Cortex of kidney (tissue), 1 donor: ENCODE measurements at places on chromosomes 13 and 19.

- DNase-seq, result no peak
These were observed 9.3 kb upstream of the CEACAM3 start for GRCh38 chr19:41787055-41787454.

DNA sequence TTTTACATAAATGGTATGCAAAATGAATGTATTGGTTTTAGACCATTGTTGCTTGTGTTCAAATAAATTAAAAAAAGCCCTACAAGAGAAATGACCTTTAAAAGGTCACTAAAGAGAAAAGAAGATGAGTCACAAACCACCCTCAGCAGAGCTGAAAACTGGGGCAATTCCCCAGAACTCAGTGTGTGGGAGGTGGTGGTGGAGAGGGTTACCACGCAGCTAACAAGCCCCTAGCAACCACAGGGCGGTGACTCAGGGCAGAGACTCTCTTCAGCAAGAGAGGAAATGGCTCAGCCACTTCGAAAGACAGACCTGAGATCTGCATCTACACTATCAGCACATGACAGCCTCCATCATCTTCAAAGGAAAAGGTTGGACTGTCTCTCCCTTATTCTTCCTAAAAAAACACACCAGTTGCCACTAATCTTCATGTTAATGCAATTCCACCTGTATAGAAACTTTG, 29.4 kb upstream of the NDFIP2 start:
- DNase-seq, result no peak

GRCh38 chr19:44689290-44690130, 9.4 kb upstream of the CEACAM16 start:
- no peak for DNase-seq

GRCh38 chr19:48350856-48351255, 12.9 kb downstream of the TMEM143 start:
- DNase-seq, result no peak

DNA sequence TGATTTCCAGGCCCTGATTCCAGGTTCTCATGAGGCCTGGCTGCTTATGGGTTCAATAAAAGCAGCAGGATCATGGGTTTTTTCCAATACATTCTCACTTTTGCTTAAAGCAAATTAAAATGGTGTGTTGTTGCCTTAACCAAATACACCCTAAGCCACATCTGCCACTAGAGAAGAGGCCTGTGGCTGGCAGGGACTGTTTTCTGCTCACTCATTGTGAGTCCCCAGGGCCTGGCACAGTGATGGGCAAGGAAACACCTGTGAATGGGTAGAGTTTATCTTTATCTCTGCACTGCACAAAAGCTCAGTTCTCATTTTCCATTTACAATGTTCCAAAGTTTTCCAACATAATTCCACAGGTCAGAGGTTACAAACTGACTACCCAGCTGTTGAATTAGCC, 726.0 kb downstream of the UQCRFS1 start:
- DNase-seq, result no peak

DNA sequence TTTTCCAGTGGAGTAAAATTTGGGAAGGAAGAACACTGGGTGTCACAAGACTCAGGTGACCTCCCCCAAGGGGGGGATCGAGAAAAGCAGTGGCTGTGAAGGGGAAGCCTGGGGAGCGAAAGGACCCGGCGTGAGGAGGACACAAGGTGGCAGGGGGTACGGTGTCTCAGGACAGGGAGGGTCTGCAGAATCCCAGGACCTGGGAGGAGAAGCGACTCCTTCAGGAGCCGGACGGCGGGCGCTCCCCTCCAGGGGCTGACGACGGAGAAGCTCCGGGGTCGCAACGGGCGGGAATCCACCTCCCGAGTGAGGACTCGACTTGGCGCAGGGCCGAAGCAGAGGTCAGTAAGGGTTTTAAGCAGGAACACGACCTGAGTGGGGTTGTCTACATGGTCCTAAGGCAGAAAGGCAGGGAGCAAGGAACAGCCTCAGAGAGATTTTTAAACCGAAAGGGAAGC, 529 bp downstream of the ZNF836 start:
- no peak for DNase-seq

DNA sequence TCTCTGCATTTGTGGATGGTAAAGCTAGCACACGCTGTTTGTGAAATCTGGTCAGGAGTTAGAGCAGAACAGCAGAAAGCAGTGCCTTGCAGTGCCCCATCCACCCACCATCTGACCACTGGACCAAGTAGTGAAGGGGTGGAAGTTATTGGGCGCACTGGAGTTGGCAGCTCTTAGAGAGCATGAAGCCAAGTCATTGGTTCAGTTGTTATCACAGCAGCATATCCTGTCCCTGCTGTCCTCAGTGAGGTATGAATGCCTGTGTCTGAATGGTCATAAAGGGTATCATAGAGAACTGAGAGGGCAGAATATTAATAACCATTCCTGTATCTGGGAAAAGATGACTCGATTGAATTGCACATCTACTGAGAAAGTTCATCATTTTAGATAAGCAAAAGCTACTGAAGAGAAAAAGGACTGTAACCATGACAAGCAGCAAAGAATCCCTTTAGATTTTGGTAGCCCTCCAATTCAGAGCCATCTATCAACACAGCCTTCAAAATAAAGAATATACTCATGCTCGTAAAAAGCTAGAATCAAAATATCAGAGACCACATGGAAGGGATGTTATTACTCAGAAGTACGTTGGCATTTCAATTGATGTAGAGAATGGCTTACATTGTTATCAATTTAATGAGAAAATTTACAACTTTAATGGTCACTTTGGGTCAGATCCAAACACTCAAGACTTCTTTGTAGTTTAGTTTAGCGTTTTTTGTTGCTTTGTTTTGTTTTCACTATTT, 919.0 kb downstream of the EFNB2 start:
- no peak for DNase-seq

- no peak for DNase-seq
These were observed 108.4 kb downstream of the ZNF557 start for GRCh38 chr19:7177926-7178325.

- no peak for DNase-seq
These were observed 705.3 kb downstream of the GPC5 start for GRCh38 chr13:92103689-92104153.

- no peak for DNase-seq
These were observed 11.7 kb upstream of the IRGC start for GRCh38 chr19:43704002-43704705.

DNA sequence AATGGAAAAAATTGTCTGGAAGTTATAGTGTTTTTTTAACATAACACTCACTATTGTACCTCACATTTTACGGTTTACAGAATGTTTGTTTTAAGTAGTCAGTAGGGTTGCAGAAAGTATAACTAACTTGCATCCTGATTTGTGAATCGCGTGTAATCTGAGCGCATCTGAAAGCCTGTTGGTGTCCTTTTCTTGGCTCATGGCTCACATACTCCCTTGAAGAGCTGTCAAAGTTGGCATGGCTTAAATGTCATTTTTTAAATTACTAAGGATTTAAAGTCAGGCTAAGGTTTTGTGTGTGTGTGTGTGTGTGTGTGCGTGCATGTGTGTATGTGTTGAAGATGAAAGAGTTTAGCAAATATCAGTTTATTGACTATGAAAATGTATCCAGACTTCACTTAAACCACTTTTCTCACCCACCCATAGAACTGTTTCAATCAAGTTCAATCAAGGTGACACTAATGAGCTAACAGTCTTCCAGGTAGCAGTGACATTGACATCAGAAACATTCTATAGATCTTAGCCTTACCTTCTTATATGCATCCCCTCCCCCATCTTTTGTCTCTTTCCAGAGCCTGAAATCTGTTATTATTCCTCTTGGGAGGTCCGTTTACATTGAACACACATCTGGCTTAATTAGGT, 480.4 kb upstream of the SGCG start:
- DNase-seq, result no peak

DNA sequence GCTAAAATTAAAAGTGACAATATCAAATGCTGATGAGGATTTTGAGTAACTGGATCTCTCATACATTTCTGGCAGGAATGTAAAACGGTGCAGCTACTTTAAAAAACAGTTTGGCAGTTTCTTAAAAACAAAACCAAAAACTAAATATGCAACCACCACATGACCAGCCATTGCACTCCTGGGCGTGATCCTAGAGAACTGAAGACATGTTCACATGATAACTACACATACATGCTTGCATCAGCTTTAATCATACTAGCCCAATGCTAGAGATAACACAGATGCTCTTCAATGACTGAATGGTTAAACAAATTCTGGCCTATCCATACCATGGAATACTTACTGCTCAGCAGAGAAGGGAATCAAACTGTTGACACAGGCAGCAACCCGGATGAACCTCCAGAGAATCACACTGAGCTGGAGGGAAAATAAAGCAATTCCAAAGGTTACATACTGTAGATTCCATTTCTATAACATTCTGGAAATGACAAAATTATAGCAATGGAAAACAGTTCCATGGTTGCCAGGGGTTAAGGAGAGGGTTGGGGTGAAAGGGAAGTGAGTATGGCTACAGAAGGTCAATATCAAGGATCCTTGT, 25.5 kb upstream of the NAXD start:
- no peak for DNase-seq

- no peak for DNase-seq
These were observed 32.9 kb upstream of the POU2F2 start for GRCh38 chr19:42165146-42165545.

- no peak for DNase-seq
These were observed 45.7 kb downstream of the NAA16 start for GRCh38 chr13:41356786-41357185.

- no peak for DNase-seq
These were observed 146.9 kb downstream of the TM9SF2 start for GRCh38 chr13:99648066-99648665.

DNA sequence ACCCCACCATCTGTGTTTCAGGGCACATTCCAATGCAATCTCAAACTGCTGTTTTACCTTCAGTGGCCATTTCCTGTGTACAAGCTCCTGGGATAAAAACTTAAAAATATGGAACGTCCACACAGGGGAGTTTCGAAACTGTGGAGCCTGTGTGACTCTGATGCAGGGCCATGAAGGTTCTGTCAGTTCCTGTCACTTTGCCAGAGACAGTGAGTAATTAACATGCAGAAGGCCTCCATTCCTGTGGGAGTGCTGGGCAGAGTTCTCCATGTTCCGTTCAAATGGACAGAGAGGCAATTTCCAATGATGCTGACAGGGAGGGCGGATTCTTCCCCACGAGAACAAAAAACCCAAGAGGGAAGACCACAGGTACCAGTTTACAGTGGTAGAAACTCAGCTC, 24.4 kb downstream of the WDR88 start:
- no peak for DNase-seq

DNA sequence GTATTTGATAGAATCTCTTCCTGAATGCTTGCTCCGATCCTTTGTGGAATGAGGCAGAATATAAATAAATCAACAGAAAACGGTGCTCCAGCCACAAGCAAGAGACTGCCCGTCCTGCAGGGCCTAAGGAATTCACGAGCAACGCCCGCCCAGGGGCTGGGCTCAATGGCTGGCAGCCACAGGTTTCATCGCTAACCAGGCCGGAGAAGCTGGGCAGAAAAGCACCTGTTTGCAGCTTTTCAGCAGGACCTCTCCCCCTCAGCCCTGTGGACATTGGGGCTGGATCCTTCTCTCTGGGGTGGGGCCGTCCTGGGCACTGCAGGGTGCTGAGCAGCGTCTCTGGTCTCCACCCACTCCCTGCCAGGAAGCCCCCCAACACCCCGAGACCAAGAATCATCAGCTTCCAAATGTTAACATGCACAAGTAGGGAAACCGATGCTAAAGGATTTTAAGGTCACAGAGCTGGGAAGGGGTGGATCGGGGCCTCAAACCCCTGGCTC, 102.5 kb downstream of the GADD45B start:
- DNase-seq, result no peak

GRCh38 chr13:78035500-78035899, 116.9 kb upstream of the EDNRB start:
- DNase-seq, result no peak

GRCh38 chr19:36108684-36109083, 2.3 kb upstream of the OVOL3 start:
- no peak for DNase-seq

DNA sequence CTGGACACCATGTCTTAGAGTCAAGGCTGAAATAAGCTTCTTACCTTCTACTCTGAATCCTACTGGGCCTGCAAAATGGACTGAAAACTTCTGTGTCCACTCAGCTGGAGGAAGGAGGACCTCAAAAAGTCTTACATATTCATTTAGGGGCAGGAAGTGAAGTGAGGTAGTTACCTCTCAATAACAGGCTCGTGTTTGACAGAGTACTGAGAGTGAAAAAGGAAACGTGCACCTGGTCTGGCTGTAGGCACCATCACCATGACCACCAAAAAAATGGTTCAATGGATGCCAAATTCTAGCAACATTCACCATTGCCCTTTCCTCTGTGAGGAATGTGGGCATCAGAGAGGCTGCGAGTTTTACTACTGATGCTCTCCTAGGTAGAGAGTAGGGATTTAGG, 176.2 kb downstream of the RFC3 start:
- no peak for DNase-seq

DNA sequence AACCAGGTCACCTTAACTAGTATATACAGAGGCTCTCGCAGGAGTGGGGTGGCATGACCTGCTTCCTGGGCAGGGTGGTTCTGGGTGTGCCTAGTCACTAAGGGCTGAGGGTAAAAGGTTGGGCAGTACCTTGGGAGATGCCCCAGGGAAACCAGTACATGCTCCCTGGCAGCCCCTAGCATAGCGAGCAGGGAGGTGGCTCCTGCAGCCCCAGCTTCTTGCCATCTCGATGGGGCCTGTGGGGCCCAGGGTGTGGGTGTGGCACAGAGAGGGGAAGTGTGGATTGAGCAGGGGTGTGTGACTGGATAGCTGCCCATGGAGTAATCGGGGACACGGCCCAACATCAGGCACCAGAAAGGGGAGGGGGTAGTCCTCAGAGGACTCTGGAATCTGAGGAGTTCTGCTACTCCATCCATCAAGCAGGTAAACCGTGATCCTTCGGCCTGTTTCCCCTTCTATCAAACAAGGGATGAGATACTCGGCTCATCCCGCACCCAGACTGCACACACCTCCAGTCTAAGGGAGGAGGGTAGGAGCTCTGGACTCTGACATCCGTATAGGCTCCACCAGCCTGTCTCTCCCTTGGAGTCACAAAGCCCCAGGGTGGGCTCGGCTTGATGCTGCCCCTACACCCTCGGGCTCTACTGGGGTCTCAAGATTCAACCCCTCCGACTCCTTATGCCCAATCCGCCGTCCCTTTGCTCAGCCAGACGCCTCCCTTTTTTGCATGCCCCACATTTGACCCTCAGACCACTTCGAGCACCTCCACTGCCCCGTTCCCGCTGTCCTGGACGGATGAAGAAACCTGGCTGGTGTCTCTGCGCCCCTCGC, 1.1 kb downstream of the ZBTB45 start:
- no peak for DNase-seq

DNA sequence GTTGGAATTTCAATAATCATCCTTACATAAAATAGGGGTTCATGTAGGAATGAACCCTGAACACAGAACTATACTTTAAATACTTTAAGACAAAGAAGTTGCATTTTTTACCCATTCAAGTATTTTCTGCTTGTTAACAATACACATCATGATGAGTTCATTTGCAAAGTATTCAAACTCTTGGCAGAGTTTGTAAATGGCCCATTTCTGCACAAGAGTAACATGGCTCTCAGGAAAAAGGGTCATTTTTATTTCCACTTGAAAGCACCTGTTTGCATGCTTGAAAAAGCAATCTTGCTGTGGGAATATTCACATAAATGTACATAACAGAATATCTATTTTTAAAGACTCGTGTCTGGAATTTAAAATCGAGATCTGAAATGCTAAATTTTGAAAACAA, 18.1 kb downstream of the ESD start:
- no peak for DNase-seq
